SIG-M5 (cell line): ENCODE measurements at places on chromosomes 5 and 9.

DNA sequence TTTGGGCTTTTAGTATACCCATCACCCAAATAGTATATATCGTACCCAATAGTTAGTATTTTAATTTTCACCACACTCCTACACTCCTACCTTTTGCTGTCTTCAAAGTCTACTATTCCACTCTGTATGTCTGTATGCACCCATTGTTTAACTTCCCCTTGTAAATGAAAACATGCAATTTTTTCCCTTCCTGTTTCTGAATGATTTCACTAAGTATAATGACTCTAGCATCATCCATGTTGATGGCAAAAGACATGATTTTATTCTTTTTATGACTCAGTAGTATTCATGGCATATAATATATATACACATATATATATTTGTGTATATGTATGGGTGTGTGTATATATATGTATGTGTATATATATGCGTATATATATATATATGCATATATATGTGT is 63.1 kb upstream of the FAM174A start:
- DNase-seq = no peak

DNA sequence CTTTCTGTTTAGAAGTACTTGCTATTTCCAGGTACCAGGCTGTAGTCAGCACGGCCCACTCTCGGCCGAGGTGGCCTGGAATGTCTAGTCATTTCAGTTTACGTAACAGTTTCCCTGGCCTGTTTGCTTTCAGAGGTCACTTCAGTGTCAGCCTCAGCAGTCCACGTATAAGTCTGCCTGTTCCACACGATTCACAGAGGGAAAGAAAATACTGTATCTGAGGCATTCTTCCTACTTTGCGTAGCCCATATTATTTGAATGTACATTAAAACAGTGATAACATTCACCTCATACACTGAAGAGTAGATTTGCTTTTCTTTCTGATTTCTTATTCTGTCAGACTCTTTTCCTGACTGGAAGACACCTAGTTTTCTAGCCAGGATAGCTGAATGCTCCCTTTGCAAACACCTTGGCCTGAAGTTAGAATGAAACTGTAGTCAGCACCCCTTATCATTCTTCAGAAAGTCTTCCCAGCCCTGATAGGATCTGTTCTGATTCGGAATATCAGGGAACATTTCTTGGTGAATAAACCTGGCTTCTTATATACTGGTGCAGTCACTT is 140.9 kb downstream of the AOPEP start:
- DNase-seq = no peak

DNA sequence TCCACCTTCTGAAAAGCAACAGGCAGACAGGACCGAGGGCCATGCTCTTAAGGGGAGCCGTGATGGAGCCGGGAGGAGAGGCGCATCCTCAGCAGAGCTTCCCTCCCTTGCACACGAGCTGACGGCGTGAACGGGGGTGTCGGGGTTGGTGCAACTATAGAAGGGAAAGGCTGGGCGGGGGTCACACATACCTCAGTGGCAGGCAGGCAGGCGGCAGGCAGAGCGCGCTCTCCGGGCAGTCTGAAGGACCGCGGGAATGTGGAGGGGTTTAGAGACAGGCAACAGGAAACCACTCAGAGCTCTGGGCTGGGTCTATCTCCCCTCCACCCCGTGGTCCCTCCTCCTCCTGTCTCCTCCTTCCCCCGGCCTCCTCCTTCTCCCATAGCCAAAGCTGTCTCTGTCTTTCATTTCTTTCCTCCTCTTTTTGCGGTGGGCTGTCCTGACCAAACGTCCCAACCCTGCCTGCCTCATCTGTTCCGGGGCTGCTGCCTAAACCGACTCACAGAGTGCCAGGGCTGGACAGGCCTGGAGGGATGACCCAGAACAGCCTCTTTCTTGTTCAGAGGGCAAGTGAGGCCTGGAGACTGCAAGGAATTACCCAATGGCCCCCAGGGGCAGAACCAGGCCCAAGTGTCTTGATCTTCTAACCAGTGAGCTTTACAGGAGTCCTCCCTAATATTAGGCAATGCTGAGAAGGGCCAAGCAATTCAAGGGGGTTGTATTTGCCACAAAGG is at the start of gene SPARC:
TSS of gene SPARC (minus strand) at position 242 of the 734 bp plus-strand sequence. CDS start 10,727 bp downstream, outside the sequence.
- DNase-seq = no peak

DNA sequence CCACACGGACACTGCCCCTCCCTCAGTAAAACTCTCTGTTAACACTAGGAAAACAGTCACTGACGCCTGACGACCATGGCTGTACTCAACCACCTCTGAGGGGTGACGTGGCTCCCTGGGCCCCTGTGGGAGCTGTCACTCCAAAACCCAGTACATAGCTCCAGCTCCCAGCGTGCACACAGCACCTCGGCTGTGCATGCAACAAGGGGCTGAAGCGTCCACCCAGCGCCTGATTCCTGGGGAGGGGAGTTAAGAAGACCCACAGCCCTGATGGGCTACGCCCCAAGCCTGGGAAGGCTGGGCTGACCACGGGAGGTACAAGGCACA is 36.3 kb downstream of the SLC12A7 start:
- no peak for DNase-seq

DNA sequence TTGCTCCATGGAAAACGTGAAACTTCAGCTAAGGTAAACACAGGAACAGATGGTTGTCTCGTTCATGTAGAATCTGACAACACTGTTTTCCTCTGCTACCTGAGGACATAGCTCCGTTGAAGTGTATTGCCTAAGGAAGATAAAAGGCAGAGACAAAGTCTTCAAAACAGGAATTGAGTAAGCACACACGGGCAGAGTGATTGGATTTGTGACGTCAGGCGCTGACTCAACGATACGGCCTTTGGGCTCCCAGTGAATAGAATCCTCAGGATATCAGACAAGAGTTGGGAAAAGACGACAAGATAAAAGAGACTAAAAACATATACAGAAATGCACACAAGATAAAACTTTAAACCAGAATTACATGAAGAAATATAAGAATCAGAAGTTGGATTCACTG is 787.1 kb upstream of the CTNND2 start:
- DNase-seq = no peak

DNA sequence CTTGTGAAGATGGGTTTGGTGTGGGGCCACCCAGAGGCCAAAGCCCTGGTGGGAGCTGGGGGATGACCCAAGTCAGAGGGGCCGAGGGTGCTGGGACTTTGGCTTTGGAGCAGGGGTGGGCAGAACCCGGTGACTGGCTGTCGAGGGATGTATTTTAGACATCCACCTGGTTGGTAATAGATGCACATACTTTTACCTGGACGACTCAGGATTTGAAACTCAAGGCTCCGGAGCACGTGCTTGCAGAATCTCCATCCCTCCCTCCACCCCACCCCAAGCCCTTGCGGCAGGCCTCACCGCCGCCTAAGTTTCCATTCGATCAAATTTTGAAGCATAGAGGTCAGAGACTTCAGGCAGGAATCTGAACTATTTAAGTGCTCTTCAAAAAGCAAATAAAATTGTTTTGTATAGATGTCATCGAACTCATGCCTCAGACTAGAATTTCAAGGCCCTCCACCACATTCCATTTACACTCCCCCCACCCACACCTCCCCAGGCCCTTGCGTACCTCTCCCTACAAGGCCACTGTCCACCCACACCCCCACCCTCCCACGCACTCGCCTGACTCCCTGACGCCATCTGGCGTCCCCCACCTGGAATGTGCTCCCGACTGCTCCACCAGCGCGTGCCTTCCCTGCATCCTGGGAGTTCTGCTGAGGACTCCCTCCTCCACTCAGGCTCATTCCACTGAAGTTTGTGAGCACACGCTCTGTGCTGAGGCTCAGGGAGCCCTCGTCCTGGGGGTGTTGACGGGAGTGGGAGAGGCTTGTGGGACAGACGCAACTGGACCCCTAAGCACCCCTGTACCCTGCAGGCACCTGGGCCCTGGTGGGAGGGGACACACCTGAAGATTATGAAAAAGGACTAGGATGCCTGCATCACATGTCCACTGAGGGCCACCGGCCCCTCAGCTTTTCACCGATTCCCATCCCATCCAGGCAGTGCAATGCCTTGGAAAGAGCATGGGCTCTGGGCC is 56.4 kb upstream of the RPL26L1 start:
- DNase-seq = no peak
